ENCODE measurements at places on chromosomes 16 and 17. TPM values are rescaled to one million over a fixed set of nuclear protein-coding genes. Genes with fewer than 3 reads are reported as not detected.
A peak's percentile ranks its signal among the peaks of the same experiment; 100 is the strongest.

DNA sequence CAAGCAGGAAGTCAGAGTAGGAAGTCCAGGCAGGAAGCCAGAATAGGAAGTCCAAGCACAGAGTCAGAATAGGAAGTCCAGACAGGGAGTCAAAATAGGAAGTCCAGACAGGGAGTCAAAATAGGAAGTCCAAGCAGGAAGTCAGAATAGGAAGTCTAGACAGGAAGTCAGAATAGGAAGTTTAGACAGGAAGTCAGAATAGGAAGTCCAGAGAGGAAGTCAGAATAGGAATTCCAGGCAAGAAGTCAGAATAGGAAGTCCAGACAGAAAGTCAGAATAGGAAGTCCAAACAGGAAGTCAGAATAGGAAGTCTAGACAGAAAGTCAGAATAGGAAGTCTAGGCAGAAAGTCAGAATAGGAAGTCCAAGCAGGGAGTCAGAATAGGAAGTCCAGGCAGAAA is 105.3 kb upstream of the C16orf82 start:
- peaks cover 48% of the 10 kb centered on the region for H3K27me3 ChIP-seq
- H3K4me1 ChIP-seq = peaks cover 7% of the 10 kb centered on the region
- no peak overlapping the region for H3K27ac ChIP-seq
- no peak for DNase-seq

GRCh38 chr17:29948448-29949215 is 7.2 kb downstream of the EFCAB5 start:
- DNase-seq = no peak
- H3K36me3 ChIP-seq = no peaks in the 10 kb centered on the region
- H3K4me1 ChIP-seq = no peaks in the 10 kb centered on the region
- H3K27ac ChIP-seq = no peak overlapping the region

TP53TG3F gene
- not detected for total RNA-seq

GRCh38 chr17:78725448-78726021 is 56.5 kb downstream of the CYTH1 start:
- peaks cover 76% of the 10 kb centered on the region for H3K4me1 ChIP-seq
- peak overlapping the region; percentile 86 for H3K27ac ChIP-seq
- H3K4me3 ChIP-seq = peak overlapping the region; percentile 74
- DNase-seq = peak; percentile 53
- H3K27me3 ChIP-seq = no peaks in the 10 kb centered on the region

GLYR1 gene
- 126 TPM for total RNA-seq

SPN gene
- total RNA-seq = 111 TPM

RCVRN gene
- not detected for total RNA-seq

DNA sequence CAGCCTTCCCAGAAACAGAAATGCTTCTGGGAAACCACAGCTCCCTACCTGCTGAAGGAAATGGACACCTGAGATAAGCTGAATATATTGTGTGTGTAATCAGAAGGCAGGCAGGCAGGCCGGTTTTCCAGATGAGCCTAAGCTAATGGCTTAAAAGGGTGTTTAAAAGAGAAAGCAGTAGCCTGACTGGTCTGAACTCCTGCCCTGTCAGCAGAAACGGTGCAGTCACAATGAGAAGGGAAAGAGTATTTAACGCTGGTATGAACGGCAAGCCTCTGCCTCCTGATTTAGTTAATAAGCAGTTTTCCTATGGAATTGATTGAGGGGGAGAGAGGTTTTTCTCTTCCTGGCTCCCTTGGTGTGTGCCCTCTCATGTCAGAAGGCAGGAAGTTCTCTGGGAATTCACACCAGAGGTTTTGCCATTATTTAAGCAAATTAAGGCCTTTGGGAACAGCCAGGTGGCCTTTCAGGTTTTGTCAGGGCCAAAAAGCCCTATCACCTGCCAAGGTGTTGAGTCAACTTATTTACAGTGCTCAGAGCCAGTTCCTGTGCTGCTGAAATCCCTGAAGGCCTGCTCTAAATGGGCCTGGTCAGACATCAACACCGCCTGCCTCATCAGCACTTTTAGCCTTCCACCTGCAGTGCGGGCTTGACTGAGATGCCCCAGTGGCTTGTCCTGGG is 41.6 kb downstream of the CDH1 start:
- H3K36me3 ChIP-seq = no peaks in the 10 kb centered on the region
- no peak for DNase-seq
- peaks cover 41% of the 10 kb centered on the region for H3K27me3 ChIP-seq

DNA sequence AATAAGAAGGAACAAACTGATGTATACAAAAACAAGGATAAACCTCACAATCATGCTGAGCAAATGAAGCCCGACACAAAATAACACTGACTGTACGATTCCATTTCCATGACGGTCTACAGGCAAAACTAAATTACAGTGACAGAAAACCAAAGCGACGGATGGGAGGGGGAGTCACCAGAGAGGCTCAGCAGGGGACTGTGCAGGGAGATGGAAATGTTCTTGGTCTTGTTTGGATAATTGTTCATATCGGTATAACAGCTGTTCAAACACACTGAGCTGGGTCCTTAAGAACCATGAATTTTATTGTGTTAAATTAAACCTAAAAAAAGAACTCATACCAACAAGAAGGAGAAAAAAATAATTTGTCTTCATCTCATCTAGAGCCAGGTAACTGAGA is 97.8 kb downstream of the NXN start:
- no peaks in the 10 kb centered on the region for H3K36me3 ChIP-seq
- H3K27me3 ChIP-seq = peaks cover 13% of the 10 kb centered on the region
- H3K4me3 ChIP-seq = no peak overlapping the region
- no peak overlapping the region for H3K27ac ChIP-seq
- no peak for DNase-seq
- H3K4me1 ChIP-seq = peaks cover 4% of the 10 kb centered on the region

IKZF3 gene
- total RNA-seq = 80.9 TPM

DNA sequence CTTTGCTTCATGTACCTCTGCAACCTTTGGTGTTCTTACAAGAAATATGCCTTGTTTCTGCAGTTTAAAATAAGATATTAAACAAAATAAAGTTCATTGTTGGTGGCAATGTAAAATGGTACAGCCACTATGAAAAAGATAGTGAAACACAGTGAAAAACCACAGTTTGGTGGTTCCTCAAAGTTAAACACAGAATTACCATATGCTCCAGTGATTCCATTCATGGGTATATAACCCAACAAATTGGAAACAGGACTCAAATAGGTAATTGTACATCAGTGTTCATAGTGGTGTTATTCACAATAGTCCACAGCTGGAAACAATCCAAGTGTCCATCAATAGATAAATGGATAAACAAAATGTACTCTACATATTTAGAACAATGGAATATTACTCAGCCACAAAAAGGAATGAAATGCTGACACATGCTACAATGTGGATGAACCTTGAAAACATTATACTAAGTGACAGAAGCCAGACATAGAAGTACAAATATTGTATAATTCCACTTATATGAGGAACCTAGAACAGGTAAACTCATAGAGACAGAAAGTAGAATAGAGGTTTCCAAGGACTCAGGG is 49.2 kb downstream of the CUEDC1 start:
- no peaks in the 10 kb centered on the region for H3K36me3 ChIP-seq
- H3K27ac ChIP-seq = no peak overlapping the region
- H3K4me1 ChIP-seq = peaks cover 5% of the 10 kb centered on the region
- H3K4me3 ChIP-seq = no peak overlapping the region

TPSD1 gene
- total RNA-seq = not detected

DNA sequence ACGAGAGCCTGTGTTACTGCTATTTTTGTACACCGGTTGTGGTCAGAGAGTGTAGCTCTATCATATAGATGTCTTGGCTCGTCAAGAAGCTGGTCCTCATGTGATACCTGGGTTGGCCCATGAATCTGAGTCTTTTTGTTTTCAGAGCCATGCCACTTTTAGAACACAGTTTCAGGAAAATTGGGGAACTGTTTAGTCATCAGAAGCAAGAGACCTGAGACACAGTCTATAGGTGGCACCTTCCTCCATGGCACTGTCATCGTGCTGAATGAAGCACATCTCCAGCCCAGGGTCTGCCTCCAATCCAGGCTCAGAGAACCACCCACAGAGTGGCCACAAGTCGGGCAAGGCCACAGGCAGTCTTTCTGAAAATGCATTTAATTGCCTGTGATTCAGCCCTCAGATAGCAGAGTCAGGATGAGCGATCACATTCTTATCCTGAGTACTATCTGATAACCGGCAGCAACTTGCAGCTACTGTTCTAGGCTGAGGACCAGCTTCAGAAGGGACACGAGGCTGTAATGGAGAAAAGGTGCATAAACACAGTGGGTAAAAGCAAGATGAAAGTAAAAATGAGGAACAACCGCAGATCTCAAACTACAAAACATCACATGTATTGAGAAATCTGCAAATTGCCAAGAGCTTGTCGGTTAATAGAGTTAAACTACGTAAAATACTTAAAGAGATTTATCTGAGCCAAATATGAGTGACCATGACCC is 14.2 kb upstream of the HAPSTR1 start:
- no peak for DNase-seq
- peaks cover 6% of the 10 kb centered on the region for H3K36me3 ChIP-seq
- peak overlapping the region; percentile 60 for H3K4me3 ChIP-seq

ITGAD gene
- not detected for total RNA-seq

DNA sequence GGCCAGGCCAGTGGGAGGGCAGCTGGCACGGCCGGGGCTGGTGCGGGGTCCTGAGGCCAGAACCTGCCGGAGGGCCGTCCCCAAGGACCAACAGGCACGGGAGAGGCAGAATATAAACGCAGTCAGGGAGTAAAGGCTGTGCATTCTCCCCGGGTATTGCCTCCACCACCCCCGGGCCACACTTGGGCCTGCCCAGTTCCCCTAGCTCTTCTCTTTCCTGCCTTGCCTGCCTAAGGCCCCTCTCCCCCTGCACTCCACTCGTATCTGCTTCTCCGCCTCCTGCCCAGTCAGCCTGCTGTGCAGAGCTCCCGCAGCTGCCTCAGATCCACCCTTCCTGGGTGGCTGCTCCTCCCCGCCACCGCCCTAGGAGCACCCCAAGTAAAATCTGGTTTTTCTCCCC is 5.0 kb upstream of the RPH3AL start:
- peaks cover 8% of the 10 kb centered on the region for H3K4me1 ChIP-seq
- H3K27ac ChIP-seq = no peak overlapping the region
- no peak overlapping the region for H3K4me3 ChIP-seq
- no peaks in the 10 kb centered on the region for H3K27me3 ChIP-seq
- DNase-seq = no peak

CETP gene
- total RNA-seq = not detected

SLC5A11 gene
- total RNA-seq = 0.81 TPM

- H3K4me1 ChIP-seq = peaks cover 4% of the 10 kb centered on the region
- H3K4me3 ChIP-seq = no peak overlapping the region
- H3K27me3 ChIP-seq = no peaks in the 10 kb centered on the region
- no peaks in the 10 kb centered on the region for H3K36me3 ChIP-seq
Observed at GRCh38 chr16:50596762-50597450, 48.7 kb downstream of the NKD1 start.

DNA sequence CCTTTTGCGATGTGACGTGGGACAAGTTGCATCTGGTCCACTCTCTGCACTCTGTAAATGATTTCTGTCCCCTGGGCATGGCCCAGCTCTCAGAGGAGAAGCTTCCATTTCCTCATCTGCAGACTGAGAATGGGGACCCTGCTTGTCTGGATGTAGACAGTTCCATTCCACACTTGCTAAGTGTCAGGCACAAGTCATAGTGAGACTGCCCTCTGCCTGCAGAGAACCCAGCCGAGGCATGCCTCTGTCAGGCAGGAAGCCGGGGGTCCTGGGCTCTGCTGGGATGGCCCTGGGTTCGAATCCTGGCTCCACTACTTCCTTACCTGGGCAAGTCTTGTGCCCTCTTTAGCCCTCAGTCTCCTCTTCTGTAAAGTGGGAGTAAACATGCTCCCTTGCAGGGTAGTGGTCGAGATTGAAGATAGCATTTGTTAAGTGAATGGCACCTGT is 4.1 kb downstream of the MAP2K3 start:
- peaks cover 36% of the 10 kb centered on the region for H3K4me1 ChIP-seq
- no peaks in the 10 kb centered on the region for H3K27me3 ChIP-seq
- peak overlapping the region; percentile 98 for H3K4me3 ChIP-seq
- H3K27ac ChIP-seq = peak overlapping the region; percentile 99

- DNase-seq = no peak
- H3K36me3 ChIP-seq = peaks cover 5% of the 10 kb centered on the region
- H3K27ac ChIP-seq = peak overlapping the region; percentile 61
- peaks cover 29% of the 10 kb centered on the region for H3K4me1 ChIP-seq
Observed at GRCh38 chr17:80415626-80416137, 715 bp downstream of the ENDOV start.

GRCh38 chr17:52035336-52035915 is 123.1 kb downstream of the CA10 start:
- no peaks in the 10 kb centered on the region for H3K36me3 ChIP-seq
- H3K27ac ChIP-seq = no peak overlapping the region
- no peak overlapping the region for H3K4me3 ChIP-seq
- no peak for DNase-seq

AKTIP gene
- total RNA-seq = 28.0 TPM

GRCh38 chr16:27232061-27232900 is 29.0 kb downstream of the KDM8 start:
- H3K27me3 ChIP-seq = no peaks in the 10 kb centered on the region
- H3K27ac ChIP-seq = peak overlapping the region; percentile 78
- H3K4me1 ChIP-seq = peaks cover 47% of the 10 kb centered on the region
- H3K36me3 ChIP-seq = no peaks in the 10 kb centered on the region

DNA sequence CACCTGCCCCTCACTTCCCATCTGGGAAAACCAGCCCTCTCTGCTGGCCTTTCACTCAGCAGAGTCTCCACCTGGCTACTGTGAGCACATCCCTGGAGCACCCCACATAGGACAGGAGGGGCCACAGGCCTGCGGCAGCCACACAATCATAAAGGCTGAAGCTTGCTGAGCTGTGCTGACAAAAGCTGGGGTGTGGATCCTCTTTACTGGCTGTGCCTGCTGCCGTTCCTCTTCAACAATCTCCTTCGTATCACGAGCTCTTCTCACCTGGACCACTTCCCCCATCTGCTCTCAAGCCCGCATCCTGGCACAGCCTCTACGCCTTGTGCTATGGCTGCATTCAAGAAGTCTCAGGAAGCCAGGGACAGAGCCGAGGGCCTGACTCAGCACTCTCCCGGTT is 86.1 kb downstream of the ZNF778 start:
- peak overlapping the region; percentile 77 for H3K27ac ChIP-seq
- DNase-seq = no peak
- H3K4me3 ChIP-seq = peak overlapping the region; percentile 68
- peaks cover 10% of the 10 kb centered on the region for H3K36me3 ChIP-seq

CCDC154 gene
- 0.38 TPM for total RNA-seq

DNA sequence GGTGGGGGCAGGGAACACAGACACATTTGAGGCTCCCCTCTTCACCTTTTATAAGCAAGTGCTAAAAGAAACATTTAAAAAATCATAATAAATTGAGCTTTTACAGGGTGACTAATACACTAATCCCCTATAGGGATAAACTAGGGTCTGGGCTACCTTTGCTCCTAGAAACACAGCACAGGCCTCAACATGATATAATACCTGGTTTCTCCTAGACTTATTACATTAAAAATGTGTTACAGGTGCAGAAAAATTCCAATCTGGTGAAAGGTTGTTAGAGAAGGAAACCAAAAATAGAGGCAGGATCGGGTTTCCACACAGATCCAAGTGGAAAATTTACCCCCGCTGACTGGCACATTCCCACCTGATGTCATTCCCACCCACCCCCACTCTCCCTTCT is 124.7 kb upstream of the NOG start:
- DNase-seq = no peak
- H3K36me3 ChIP-seq = peaks cover 4% of the 10 kb centered on the region
- no peak overlapping the region for H3K4me3 ChIP-seq
- H3K4me1 ChIP-seq = no peaks in the 10 kb centered on the region
- no peak overlapping the region for H3K27ac ChIP-seq
- H3K27me3 ChIP-seq = peaks cover 7% of the 10 kb centered on the region

Measured in natural killer cell treated with Interleukin-12 subunit alpha and Interleukin-12 subunit beta and Interleukin-15 and Interleukin-18, amount 100 ng/mL, for 72 hours (primary cell).